ENCODE measurements at places on chromosomes 3 and 15. TPM values are rescaled to one million over a fixed set of nuclear protein-coding genes. Genes with fewer than 3 reads are reported as not detected.

PTX3 gene
- total RNA-seq: 186 TPM

TRAT1 gene
- 0.11 TPM for total RNA-seq

RLBP1 gene
- not detected for total RNA-seq

TMC3 gene
- not detected for total RNA-seq

FMN1 gene
- total RNA-seq: 11.0 TPM

VIPR1 gene
- not detected for total RNA-seq

PP2D1 gene
- not detected for total RNA-seq

ITGA11 gene
- 2.8 TPM for total RNA-seq

FSTL1 gene
- 921 TPM for total RNA-seq

ALDH1A2 gene
- total RNA-seq: 10.9 TPM

ENTPD3 gene
- not detected for total RNA-seq

ARNT2 gene
- 3.7 TPM for total RNA-seq

Data from uterine smooth muscle cell (primary cell).